ENCODE measurements at places on chromosomes 5 and 9.
A peak's percentile ranks its signal among the peaks of the same experiment; 100 is the strongest.

DNA sequence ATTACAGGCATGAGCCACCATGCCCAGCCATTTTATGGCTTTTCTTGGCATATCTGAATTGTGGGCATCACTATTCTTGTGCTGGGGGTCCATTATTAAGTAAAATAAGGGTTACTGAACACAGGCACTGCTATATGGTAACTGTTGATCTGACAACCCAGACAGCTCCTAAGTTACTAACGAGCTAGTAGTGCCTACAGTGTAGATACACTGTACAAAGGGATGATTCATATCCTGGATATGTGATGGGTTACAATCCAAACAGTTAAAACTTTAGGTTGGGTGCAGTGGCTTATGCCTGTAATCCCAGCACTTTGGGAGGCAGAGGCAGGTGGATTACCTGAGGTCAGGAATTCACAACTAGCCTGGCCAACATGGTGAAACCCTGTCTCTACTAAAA is 4.3 kb downstream of the CD14 start:
- DNase-seq: no peak

DNA sequence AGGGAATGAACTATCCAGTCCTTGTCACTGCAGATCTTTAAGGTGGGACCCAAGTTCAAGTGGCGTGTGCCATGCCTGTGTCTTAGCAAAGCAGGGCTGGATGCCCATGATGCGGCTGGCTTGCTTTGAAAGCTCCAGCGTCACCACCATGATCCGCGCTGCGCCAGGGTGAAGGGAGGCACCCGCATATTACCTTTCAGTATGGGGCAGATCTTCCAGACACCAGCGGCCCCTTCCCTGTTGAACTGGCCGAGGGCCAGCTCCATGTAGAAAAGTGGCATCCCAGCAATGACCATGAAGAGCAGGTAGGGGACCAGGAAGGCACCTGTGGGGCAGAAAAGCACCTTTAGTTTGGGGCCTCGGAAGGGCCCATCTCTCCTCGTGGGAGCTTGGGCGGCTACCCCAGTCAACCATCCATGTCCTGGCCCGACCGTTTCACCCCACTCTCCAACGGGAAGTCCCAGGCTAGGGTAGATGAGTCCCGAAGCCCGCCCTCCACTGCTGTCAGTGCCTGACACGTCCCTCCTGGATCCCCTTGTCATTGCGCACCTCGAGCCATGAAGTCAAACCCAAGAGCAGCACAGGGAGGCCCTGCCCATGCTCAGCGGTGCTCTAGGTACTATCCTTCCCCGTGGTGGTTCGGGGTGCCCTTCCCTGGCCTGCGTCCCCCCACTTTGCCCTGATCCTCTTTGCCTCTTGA is 3.9 kb downstream of the SLC6A3 start:
- DNase-seq: no peak

GRCh38 chr5:107805166-107805565 is 134.4 kb upstream of the EFNA5 start:
- no peak for DNase-seq

DNA sequence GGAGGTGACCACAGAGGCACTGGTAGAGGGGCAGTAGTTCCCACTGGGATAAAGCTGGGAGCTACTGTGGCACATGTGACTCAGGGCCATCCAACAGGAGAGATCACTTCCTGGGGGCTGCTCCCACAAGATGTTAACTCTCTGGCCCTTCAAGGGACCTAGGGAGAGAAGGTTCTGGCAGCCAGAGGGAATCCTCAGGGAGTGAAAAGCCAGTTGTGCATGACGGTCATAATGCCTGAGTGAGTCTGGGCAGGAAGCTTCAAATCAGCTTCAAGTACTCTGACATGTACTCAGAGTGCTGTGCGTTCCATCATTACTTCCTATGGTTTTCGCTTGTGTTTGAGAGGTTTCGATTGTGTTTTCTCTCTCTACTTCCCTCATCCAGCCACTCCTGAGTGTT is 388.5 kb downstream of the GABRG2 start:
- DNase-seq: no peak

DNA sequence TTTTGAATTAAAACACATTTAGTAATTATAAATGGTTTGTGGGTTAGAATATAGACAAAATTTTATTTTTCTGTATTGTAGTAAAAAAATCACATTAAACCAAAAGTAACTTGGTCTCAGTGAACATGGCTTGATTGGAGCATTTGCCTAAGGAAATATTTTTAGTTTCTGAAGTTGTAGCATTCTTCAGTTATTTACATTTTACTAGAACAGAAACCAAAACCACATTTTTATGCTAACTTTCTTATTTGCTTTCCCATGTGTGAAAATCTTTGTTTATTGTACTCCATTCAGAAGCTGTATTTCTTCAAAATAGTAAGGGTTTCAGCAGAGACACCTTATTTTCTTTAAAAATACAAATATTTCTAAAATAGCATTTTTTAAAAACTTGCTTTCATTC is 129.9 kb downstream of the SGCD start:
- no peak for DNase-seq

DNA sequence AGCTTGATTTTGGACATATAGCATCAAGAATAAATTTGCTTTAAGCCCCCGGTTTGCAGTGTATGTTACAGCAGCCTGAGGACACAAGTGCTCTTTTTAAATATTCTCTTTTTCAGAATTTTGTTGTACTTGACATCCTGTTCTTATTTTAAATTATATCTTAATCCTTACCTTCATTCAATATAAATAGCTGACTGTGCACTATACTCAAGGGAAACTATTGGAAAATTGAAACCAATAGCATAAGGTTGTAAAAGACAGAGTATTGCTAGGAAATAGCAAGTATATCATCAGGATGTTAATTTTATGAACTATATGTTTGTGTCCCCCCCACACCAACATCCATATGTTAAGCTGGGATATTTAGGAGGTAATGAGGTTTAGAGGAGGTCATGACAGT is 120.4 kb upstream of the CDH10 start:
- no peak for DNase-seq

DNA sequence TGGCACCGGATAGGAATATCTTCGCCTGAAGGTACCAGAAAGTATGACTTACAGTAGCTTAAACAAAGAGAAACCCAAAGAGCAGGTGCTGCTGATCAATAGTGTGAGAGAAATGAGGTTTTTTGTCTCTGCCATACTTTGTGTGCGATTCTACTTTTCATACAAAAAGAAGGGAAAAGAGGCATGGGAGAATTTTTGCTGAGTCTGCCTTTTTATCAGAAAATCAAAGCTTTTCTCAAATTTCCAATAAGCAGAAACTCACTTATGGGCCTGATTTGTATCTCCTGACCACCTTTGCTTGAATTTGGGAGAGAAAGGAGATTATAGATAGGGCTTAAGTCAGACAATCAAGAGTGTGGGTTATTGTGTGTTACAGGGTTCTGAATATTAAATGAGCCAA is 65.5 kb upstream of the TAF11L2 start:
- no peak for DNase-seq

DNA sequence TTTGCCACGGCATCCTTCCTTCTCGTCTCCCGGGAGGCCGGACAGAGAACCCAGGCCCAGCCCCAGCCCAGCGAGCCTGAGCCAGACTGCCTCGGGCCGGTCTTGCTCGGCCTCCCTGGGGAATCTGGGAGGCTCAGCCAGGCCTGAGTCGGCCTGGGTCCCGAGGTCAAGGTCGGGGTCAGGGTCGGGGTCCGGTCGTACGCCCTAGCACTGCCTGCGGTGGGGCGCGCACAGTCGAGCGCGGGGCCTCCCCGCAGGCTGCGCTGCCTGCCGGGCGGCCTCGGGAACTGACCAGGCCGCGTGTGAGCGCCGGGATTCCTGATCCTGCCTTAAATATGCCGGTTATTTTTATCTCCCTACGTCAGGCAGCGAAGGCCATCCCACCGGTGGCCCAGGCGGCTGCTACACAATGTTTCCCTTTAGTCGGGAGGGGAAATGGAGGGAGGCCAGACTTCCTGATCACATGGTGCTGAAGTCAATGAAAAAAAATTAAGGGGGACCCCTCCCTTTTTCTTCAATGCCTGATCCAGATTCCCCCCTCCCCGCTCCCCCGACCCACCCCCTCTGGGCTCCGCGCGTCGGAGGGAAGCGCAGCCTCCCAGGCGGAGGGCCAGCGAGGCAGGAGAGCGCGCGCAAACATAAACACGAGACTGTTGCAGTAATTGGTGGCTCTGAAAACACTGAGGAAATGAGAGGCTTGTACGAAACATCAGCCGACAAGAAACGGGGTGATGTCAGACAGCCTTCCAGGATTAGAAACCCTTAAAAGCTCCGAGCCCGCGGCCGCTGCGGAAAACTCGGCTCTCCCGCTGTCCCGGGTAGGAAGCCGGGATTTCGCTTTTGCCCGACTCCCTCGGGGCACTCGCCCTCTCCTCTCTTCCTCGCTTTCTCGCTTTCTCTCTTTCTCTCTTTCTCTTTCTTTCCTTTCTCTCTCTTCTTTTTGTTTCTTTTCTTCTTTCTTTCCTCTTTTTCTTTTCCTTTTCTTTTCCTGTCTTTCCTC is 148.2 kb upstream of the KLF4 start:
- DNase-seq: peak; percentile 92

DNA sequence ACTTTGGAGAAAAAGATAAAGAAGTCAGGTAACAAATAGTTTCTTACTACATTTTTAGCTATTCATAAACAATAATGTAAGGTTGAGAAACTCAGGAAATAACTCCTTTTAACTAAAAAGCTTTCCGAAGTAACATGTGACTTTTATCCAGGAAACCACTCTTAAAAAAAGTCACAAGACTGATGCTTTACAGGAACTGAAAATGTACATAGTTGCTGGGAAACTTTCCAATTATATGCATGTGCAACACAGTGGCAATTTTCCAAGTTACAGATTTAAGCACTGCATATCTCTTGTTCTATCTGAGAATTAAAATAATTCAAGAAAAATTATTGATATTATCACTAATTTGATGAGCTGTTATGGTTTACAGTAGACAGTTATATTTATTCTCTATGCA is 105.2 kb downstream of the CDH10 start:
- DNase-seq: no peak

- DNase-seq: peak; percentile 88
Measured at GRCh38 chr5:83306572-83307241, 164.8 kb upstream of the VCAN start.

DNA sequence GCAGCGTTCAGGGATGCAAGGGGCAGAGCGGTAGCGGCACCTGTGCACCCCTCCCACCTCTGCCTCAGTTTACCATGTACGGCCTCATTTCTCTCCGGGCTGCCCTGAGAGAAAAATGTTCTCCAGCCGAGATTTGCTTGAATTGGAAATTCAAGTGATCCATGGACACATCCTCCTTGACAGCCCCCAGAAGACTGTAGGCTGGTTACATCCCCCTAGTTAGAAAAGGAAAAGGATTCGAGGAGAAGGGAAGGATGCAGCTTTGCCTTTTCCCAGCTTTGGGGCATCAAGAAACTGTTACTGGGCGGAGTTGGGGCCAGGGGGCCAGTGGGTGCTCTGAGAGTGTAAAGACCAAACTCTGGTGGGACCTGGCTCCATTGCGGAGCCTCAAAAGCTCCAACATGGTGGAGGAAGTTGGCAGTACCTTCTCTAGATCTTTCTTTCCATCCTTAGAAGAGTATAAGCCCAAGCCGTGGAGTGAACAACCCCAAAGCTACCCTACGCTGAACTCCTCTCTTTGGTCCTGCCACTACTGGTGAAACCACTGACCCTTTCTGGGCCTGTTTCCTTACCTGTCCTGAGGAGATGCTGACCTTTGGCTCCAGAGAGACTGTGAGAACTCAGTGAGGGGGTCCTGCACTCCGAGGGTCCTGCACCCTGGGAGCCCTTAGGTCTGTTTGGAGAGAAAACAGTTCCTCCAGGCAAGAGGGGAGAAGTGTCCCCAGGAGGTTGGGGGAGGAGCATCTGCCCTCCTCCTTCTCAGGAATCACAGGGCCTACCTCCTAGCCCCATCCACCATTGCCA is 1.0 kb upstream of the BARX1 start:
- no peak for DNase-seq

DNA sequence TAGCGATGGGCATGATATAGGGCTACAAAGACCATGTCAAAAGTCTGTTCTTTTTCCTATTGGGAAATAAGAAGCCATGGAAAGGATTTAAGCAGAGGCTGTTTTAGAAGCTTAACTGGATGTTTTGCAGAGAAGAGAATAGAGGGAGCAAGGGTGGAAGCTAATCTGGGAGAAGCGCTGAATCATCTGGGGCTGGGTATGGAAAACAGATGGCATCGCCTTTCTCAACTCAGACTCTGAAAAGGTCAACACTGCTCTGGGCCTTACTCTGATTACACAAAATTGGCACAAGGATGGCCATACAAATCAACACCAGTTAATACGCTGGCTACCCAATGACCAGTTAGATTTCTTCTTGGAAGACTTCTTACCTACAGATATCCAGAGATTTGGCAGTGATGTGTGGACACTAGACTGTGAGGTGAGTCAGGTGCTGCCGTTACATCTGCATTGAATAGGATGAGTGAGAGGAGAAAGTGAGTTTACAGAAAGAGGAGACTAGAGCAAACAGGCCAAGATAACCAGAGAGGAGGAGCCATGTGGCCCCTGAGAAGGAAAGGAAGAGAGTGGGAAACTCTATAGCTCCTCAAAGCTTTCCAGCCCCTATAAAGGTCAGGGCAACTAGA is 6.2 kb upstream of the TCERG1 start:
- DNase-seq: peak; percentile 56

DNA sequence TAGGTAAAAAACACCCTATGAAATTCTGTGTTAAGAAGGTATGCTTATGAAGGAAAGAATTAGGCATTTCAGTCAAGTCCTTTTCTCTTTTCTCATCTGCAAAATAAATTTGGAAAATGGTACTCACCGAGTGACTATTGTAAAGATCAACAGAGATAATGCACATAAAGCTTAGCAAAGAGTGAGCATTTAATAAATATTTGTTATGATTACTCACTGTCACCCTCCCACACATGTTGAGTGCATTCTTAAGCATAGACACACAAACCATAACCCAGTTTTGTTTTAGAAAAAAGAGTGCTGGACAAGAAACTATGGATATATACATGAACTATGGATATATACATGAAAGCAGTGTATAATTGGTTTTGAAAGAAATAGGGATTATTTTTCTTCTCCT is 54.7 kb upstream of the PRLR start:
- DNase-seq: no peak

- no peak for DNase-seq
Measured at GRCh38 chr5:76542887-76543690, 80.1 kb downstream of the F2RL2 start.

DNA sequence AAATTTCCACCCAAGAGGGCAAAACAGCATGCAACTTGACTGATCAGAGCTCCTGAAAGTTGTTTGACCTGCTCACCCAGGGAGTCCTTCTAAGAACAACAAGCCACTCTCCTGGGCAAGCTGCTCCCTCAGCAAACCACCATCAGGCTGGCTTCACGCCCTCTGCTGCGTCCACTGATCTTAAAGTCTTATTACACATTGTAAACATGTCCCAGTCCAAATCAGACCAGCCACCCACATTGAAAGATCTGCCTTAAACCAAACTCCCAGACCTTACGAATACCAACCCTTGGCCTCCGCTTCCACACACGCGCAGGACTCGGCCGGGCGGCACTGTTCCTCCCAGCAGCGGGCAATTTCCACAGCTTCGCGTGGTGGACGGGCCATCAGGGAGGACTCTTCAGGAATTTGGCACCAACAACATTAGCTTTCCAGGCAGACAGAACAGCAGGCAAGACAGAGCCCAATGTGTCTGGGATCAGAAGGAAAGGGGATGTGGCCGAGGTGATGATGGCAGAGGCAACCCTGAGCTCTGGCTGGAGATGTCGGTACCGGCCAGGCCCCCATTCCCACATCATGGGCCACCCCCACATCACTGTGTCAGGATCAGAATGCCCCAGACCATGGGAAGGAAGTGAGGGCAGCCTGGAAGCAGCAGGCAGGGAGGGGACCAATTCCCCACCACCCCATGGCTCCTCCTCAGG is 56.8 kb downstream of the SEMA4D start:
- DNase-seq: no peak
